ENCODE measurements at places on chromosomes 7 and 10. TPM values are rescaled to one million over a fixed set of nuclear protein-coding genes. Genes with fewer than 3 reads are reported as not detected.
A peak's percentile ranks its signal among the peaks of the same experiment; 100 is the strongest.

- peak; percentile 62 for DNase-seq
These were observed 124.8 kb downstream of the TCERG1L start for GRCh38 chr10:131186547-131187253.

PAX4 gene
- total RNA-seq: not detected

DNA sequence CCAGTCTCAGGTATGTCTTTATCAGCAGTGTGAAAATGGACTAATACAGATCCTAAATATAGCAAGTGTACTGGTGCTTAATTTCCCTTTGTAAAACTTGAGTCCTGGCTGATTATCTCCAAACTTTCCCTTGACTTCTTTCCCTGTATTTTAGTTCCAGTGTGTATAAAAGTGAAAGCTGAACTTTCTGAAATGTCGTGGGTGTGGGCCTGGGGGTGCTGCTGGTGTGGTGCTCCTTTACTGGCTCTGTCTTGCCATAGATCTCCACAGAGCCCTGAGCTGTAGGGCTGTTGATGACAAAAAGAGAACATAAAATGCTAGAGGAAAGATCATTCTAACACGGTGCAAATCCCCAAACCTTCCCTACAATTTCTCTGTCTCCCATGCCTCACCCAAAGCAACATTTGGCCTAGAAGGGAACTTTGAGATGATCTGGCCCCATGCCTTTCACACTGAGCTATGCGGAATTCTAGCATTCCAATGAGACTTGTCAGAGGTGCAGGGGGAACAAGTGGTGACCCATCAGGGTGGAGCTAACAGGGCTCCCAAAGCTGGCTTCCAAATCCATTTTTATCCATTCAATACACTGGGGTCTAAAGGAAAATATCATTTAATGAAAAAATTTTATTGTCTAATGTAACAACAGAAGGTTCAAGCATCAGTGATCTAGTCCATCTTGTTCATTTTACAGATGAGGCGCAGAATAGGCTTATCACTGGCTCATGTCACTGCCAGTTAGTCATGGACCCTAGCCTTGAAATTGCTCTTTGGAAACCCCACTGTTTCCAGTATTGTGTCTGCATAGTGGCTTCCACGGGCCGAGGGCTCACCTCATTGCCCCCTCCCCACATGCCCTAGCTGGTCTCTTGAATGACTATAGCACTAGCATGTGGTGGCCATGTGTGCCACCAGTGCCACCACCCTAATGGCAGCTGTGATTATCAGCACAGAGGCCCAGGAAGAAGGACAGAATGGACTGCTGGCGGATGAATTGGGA, 1000.9 kb downstream of the LRMDA start:
- DNase-seq: no peak

CDNF gene
- total RNA-seq: 0.95 TPM

AGR2 gene
- total RNA-seq: not detected

DNA sequence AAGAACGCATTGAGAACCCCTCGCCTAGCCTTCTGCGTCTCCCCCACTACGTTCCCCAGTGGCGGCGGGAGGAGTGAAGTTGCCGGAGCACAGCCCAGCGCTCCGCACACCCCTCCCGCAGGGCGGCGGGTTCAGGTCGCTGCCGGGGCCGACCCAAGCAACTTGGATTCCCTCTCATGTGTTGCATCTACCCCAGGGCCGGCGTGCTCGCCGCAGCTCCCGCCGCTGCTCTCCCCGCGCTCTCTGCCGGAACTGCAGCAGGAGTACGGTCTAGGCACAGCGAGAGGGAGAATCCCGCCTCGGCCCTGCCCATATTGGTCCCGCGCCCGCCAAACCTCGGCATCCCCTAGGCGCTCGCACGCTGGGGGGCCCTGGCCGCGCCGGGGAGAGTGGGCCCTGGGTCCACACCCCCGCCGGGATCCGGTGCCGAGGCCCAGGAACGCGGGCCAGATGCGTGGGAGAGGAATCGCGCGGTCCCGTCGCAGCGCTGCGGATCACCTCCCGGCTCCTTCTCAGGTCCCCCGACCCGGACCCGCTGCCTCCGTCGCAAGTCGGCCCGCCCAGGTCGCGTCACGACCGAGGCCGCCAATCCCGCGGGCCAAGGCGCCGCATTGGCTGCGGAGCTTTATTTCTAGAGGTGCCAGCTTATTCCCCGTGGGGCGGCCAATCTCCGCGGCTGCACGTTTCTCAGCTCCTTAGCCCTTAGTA, 648 bp upstream of the TMEM243 start:
- peak; percentile 92 for DNase-seq

PODXL gene
- 46.7 TPM for total RNA-seq

- no peak for DNase-seq
These were observed 48.6 kb upstream of the NRP1 start for GRCh38 chr10:33382921-33383713.

DNA sequence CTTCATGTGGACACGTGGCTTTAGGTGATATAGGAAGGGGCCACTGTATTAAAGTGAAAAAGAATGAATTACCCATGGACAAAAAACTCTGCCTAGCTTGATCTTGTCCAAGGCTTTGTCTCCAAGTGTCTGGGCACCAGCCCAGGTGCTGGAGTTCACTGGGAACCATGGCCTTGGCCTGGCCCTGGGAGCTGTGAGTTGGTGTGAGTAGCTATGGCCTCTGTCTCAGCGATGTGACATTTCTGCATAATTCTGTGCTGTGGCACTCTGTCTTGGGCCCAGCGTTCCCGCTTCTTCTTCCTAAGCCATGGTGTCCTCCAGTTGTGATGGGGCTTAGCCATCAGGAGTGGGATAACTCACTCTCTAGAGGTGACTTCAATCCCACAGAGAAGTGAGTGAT, 119.0 kb upstream of the PPP2R2D start:
- no peak for DNase-seq

MYL10 gene
- not detected for total RNA-seq

HOXA6 gene
- 8.6 TPM for total RNA-seq

ARHGAP19 gene
- 7.6 TPM for total RNA-seq

DNA sequence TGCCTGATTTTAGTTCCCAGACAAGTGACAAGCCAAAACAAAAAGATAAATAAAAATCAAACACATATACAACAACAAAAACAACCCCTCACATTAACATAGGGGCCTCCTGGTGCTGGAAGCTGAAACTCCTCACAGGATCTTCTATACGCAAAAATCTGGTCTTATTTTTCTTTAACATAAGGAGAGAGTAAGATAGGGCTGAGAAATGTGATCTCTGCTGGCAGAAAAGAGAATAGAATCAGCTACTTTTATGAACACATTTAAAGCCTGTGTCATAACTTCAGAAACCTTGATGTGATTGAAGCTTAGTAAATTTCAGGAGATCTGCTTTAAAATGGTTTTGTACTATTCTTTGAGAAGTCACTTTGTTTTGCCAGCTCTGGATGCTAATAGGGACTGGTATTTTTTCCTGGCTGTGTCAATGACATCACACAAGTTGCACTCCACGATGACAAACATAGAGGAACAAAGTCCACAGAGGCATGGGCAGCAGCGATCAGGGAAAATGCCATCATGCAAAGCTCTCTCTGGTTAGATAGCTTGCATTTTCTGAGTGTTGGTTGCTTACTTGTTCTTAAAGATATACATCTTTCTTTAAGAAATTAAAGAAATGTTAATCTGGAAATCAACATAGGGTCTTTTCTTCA, 176.6 kb upstream of the SP4 start:
- DNase-seq: no peak

DNA sequence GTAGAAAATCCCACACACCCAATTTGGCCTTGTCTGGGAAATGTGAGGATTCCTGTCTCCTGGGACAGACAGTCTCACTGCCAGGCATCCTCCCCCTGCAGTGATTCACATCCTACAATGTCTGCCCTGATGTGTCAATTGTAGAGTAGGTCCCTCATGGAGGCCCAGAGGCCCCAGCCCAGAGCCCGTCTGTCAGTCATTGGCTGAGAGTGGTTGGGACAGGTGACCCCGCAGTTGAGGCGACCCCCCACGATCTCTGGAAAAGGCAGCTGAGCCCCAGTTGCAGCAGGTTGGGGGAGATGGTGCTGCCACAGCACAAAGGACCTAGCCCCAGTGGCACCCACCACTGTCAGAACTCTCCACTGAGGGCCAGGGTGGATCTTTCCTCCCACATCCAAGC, 84.3 kb upstream of the INSIG1 start:
- DNase-seq: peak; percentile 72

DNA sequence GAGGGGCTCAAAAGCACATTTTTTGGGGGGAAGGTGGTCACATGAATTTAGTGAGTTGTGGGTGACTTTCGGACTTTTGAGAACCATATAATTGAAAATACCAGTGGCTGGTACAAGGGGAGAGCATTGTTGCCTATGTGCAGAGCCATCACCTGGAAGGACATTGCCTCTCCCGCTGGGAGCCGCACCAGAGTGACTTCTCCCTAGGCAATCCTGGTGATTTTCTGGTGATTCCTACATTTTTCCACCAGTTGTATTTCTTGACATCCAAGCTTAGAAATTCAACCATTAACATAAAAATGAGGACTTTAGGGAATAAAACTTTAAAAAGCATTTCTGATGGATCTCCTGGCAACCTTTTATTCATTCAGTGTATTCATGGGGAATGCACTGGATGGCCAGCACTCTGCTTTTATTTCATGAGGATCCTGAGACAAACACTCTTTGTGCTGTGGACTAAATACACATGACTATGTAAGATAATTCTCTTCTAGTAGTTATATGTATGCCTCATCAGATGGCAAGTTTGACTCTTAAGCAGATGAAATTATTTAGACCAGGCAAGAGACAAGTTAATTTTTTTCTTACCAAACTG, 41.8 kb upstream of the MKI67 start:
- no peak for DNase-seq

GRCh38 chr7:92830532-92831110, 5.8 kb downstream of the CDK6 start:
- DNase-seq: no peak

- DNase-seq: peak; percentile 10
These were observed 488.5 kb downstream of the DNAJB6 start for GRCh38 chr7:157825325-157825724.

DNA sequence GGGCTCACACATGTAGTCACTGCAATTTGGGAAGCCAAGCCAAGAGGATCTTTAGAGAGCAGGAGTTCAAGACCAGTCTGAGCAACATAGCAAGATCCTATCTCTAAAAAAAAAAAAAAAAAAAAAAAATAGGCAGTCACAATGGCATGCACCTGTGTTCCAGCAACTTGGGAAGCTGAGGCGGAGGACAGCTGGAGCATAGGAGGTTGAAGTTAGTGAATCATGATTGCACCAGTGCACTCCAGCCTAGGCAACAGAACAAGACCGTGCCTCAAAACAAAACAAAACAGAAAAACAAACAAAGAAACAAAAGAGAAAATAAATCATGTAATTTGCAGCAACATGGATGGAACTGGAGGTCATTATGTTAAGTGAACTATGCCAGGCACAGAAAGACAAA, 33.6 kb upstream of the BICC1 start:
- no peak for DNase-seq

DNA sequence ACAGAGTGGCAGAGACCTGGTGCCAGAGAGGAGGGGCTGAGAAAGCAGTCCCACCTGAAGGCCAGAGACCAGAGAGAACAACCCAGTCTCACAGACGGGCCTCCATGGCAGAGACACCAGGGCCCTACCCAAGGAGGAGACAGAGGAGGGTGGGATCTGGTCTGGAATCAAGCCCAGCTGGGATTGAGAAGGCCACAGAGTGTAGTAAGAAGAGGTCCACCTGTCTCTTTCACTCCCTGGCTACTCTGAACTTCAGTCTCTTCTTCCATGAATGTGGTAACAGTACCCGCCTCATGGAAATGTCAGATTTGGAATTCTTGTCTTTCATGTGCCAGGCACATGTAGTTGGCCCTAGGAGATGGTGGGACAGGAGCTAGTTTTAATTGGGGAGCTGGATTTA, 55.6 kb downstream of the CLIP2 start:
- no peak for DNase-seq

DNA sequence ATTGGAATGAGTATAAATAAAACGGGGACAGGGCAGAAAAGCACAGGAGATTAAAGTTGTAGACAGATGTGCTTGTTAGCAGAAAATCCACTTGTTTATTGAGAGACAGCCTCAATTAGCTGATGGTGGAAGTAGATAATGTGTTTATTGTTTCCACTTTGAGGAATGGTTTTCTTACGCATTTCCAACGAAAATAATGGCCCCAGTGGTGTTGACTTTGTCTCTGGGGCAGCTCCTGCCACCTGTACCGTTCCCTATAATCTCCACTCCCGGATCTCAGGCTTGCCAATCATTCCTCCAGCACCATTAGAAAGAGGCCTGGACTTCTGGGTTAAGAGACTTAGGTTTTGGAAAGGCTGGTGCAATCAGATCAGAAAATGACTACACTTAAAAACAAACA, 638.7 kb downstream of the PARD3 start:
- no peak for DNase-seq

DNA sequence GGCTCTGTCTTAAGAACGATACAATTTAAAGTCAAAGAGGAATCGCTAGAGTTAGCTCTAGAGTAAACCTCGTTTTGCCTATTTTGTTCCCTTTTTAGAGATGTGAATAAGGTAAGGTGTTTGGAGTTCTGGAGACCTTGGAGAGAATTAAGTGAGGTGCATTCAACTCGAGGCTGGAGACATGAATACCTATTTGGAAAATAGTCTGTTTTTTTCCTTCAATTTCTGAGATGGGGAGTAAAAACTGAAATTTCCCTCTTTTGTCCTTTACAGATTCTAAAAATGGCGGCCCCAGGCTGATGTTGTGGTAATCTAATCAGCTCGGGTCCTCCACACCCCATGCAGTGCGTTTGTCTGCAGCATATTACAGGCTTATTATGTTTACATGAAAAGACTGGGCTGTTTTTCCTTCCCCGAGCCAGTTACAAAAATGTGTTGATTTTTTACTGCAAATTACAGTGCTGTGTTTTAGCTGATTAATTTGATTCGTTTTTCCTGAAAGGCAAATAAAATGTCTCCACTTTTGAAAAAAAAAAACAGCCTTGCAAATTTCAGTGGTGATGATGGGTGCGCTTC, 1.5 kb downstream of the KMT2E start:
- DNase-seq: no peak

DNA sequence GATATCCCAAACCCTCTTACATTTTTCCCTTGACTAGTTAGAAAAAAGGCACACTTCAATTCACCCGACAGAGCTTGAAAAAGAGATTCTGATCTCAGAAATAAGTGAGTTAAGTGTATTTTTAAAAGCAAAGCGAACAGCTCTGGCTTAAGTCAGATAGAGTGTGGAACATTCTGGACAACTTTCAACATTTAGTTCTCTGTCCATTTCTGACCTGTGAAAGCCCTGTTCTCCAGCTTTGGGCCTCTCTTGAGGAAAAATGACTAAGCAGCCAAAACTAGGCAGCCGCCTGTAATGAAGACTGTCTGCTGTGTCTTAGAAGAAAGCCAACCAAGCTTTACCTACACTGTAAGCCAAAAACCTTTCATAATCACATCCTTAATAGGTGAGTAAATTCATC, 50.5 kb downstream of the CDK6 start:
- no peak for DNase-seq

DNA sequence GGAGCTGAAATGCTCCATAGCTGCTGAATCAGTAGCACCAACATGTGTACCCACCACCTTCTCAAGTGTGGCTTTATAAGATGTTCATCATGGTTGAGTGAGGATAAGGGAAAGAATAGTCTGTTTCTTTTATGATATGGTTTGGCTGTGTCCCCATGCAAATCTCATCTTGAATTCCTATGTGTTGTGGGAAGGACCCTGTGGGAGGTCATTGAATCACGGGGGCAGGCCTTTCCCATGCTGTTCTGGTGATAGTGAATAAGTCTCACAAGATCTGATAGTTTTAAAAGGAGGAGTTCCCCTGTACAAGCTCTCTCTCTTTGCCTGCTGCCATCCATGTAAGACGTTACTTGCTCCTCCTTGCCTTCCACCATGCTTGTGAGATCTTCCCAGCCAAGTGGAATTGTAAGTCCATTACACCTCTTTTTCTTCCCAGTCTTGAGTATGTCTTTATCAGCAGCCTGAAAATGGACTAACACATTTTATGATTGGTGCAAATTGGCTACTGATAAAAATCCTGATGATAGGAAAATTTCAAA, 799.9 kb downstream of the TNS3 start:
- DNase-seq: no peak

Data from posterior vena cava (tissue), 2 donors.